ENCODE measurements at places on chromosomes 2 and 18. TPM values are rescaled to one million over a fixed set of nuclear protein-coding genes. Genes with fewer than 3 reads are reported as not detected.

The ACVR1C gene
- total RNA-seq = 0.59 TPM

GRCh38 chr2:145235312-145235711 is 715.4 kb upstream of the ZEB2 start:
- no peaks in the 10 kb centered on the region for H3K27me3 ChIP-seq
- no peak overlapping the region for H3K4me3 ChIP-seq
- H3K4me1 ChIP-seq = no peaks in the 10 kb centered on the region
- no peak for DNase-seq
- H3K36me3 ChIP-seq = no peaks in the 10 kb centered on the region

DNA sequence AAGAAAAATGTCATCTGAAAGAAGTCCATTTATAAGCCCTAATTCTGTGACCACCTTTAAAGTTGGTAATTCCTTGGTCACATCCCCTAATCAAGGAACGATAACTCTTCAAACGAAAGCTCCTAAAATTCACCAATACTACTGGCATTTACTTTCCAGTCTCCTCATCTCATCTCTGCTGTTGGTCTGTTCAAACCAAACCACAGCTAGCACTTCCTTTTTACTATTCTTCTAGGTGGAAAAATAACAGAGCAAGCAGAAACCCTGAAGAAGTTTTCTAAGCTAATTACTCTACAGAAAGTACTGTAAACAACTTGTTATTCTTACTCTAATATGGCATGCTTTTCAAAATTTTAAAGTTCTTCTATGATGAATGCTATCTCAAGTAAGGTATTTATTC is 21.6 kb downstream of the TIA1 start:
- H3K4me1 ChIP-seq = no peaks in the 10 kb centered on the region
- H3K27me3 ChIP-seq = no peaks in the 10 kb centered on the region

GRCh38 chr2:168490015-168490874 is 34.2 kb downstream of the CERS6 start:
- peak; percentile 70 for DNase-seq
- H3K4me3 ChIP-seq = peak overlapping the region; percentile 55
- peak overlapping the region; percentile 70 for H3K27ac ChIP-seq

The GALNT13 gene
- 4.8 TPM for total RNA-seq

Measured in HepG2 (cell line).